ENCODE measurements at places on chromosomes 6 and 20. TPM values are rescaled to one million over a fixed set of nuclear protein-coding genes. Genes with fewer than 3 reads are reported as not detected.

The CLPSL2 gene
- not detected for total RNA-seq

The SUMO4 gene
- total RNA-seq: 1.6 TPM

The VSX1 gene
- not detected for total RNA-seq

The RAB44 gene
- 0.09 TPM for total RNA-seq

DNA sequence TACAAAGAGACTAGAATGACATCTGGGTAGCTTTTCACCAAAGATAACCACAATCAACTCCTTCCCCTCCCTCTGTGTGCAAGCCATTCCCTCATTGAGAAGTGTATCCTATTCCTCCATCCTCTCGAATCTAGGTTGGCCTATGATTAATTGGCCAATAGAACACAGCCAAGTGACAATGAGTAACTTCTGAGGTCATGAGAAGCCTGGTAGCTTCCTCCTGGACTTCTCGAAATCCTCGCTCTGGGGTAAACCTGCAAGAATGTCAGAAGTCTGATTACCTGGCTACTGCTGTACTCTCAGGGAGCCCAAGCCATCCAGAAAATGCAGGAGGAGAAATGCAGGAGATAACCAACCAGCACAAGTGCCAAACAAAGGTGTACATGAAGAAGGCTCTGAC lies 13.1 kb downstream of the ARHGAP18 start:
- peaks cover 40% of the 10 kb centered on the region for H3K4me1 ChIP-seq
- H3K27ac ChIP-seq: peak overlapping the region; percentile 85
- H3K27me3 ChIP-seq: no peaks in the 10 kb centered on the region
- H3K36me3 ChIP-seq: no peaks in the 10 kb centered on the region

- H3K27me3 ChIP-seq: no peaks in the 10 kb centered on the region
- no peak overlapping the region for H3K27ac ChIP-seq
- no peak overlapping the region for H3K4me3 ChIP-seq
- no peak for DNase-seq
- H3K4me1 ChIP-seq: peaks cover 7% of the 10 kb centered on the region
These were observed 95.6 kb downstream of the UST start for GRCh38 chr6:148842296-148843019.

DNA sequence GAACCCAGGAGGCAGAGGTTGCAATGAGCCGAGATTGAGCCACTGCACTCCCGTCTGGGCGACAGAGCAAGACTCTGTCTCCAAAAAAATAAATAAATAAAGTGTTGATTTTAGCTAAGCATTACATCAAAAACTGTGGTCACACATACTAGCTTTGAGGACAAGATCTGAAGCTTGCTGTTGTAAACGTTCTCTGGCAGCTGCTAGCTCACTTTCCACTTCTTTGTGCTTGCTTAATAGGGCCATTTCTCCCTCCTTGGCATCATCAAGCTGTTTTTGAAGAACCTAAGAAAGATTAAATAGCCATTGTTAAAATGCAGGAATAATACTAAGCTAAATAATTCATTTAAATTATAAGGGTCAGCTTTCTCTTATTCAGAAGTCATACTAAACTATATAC lies 55.7 kb downstream of the FAM184A start:
- no peak for DNase-seq
- no peak overlapping the region for H3K4me3 ChIP-seq
- no peak overlapping the region for H3K27ac ChIP-seq
- H3K36me3 ChIP-seq: no peaks in the 10 kb centered on the region
- H3K27me3 ChIP-seq: no peaks in the 10 kb centered on the region
- H3K4me1 ChIP-seq: no peaks in the 10 kb centered on the region

DNA sequence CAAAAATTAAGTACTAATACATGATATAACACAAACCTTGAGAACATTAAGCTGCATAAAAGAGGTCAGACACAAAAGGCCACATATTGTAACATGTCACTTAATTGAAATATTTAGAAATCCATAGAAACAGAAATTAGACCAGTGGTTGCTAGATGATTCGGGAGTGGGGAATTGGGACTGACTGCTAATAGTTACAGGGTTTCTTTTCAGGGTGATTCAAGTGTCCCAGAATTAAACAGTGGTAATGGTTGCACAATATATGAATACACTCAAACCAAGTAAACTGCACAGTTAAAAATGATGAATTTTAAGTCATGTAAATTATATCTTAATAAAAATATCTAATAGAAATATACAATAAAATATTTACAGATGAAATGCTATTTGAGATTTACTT lies 174.5 kb downstream of the WDR27 start:
- no peaks in the 10 kb centered on the region for H3K4me1 ChIP-seq
- H3K27me3 ChIP-seq: no peaks in the 10 kb centered on the region
- peaks cover 6% of the 10 kb centered on the region for H3K36me3 ChIP-seq
- no peak overlapping the region for H3K4me3 ChIP-seq

DNA sequence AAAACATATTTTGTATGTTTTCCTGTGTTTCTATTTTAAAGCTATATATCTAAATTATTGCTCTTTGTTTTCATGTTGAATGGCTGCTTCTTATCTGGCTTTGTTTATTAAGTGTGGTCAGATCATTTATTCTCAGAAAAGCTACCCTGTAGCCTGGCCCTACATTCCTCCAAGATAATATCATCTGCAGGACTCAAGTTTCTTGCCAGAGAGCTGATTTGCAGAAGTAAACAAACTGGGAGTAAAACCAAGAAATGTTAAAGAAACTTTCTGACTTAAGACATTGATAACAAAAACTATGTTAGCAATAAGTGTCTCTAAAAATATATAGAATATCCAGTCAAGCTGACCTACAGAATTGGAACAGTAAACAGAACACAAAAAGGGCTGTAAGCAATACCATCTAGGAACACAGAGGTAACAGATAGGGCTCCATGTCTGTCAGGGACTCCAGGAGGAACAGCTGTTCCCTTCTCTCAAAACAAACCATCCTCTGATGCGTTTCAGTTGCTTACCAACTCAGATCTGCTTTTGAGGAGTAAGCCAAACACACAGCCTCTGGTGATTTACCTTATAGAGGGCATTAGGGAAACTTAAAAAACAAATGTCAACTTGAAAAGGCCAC lies 17.5 kb upstream of the CEP85L start:
- H3K4me1 ChIP-seq: peaks cover 7% of the 10 kb centered on the region
- peak overlapping the region; percentile 50 for H3K27ac ChIP-seq
- no peaks in the 10 kb centered on the region for H3K36me3 ChIP-seq
- DNase-seq: no peak

DNA sequence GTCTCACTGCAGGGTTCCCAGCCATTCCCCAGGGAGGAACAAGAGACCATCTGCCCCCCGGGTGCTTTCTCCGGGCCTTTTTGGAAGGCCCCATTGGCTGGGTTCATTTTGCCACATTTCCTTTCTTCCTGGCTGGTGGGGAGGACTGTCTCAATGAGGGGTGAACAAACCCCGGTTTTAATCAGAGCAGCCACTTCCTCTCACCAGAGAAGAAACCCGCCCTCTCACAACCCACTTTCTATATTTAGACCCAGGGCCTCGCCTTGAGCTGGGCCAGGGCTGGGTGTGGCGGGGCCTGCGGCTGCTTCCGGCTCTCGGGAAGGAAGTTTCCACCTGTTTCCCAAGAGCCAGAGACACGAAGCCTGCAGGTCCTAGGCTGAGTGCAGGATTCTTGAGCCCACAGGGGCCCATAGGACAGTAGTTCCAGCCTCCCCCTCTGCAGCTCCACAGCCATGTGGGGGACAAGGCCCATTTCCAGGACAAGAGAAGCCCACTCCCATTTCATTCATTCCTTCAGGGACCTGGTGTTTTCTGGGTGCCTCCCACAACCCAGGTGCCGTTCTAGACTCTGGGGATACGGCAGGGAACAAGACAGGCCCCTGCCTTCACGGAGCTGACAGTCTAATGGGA lies 41.8 kb downstream of the RBM38 start:
- H3K36me3 ChIP-seq: no peaks in the 10 kb centered on the region
- H3K4me1 ChIP-seq: peaks cover 7% of the 10 kb centered on the region
- peak; percentile 59 for DNase-seq
- H3K27ac ChIP-seq: no peak overlapping the region
- no peak overlapping the region for H3K4me3 ChIP-seq
- H3K27me3 ChIP-seq: no peaks in the 10 kb centered on the region

DNA sequence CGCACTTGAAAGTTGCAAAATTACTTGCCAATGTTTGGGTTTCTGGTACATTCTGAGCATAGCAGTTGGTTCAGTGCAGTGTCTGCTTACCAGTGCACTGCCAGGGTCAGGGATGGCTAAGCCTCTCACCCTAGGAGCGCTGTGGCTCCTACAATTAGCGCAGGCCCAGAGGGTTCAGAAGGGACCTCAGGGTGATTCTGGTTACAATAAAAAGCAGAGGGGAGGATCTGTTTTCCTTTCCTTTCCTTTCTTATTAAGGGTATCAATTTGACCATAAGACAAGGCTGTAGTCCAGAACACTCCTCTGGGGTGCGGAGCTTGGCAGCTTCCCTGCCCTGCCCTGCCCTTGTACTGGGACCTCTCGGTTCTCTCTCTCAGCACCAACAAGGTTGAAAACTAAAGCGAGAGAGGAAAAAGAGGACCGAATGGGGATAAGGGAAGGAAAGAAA lies 2.6 kb downstream of the MAFB start:
- H3K4me1 ChIP-seq: peaks cover 17% of the 10 kb centered on the region
- H3K27me3 ChIP-seq: no peaks in the 10 kb centered on the region
- peak overlapping the region; percentile 81 for H3K4me3 ChIP-seq
- peaks cover 64% of the 10 kb centered on the region for H3K36me3 ChIP-seq
- no peak for DNase-seq

GRCh38 chr6:34236443-34237315 lies at the start of gene HMGA1:
Gene HMGA1, plus strand, starts transcription at chr6:34236873. Its CDS starts 3,908 bp downstream, at chr6:34240781.
- H3K36me3 ChIP-seq: no peaks in the 10 kb centered on the region
- H3K4me1 ChIP-seq: peaks cover 12% of the 10 kb centered on the region
- no peak within 1 kb of the TSS for H3K27ac ChIP-seq
- peak; percentile 92 for DNase-seq
- H3K4me3 ChIP-seq: peak within 1 kb of the TSS; percentile 70

- H3K27me3 ChIP-seq: no peaks in the 10 kb centered on the region
- peaks cover 9% of the 10 kb centered on the region for H3K36me3 ChIP-seq
- peaks cover 5% of the 10 kb centered on the region for H3K4me1 ChIP-seq
- DNase-seq: no peak
- no peak overlapping the region for H3K4me3 ChIP-seq
These were observed 24.8 kb upstream of the SLA2 start for GRCh38 chr20:36670665-36671357.

- H3K27me3 ChIP-seq: no peaks in the 10 kb centered on the region
- H3K4me3 ChIP-seq: no peak overlapping the region
- H3K36me3 ChIP-seq: peaks cover 20% of the 10 kb centered on the region
- peaks cover 2% of the 10 kb centered on the region for H3K4me1 ChIP-seq
- DNase-seq: no peak
These were observed 6.8 kb downstream of the ADISSP start for GRCh38 chr20:3760655-3761348.

DNA sequence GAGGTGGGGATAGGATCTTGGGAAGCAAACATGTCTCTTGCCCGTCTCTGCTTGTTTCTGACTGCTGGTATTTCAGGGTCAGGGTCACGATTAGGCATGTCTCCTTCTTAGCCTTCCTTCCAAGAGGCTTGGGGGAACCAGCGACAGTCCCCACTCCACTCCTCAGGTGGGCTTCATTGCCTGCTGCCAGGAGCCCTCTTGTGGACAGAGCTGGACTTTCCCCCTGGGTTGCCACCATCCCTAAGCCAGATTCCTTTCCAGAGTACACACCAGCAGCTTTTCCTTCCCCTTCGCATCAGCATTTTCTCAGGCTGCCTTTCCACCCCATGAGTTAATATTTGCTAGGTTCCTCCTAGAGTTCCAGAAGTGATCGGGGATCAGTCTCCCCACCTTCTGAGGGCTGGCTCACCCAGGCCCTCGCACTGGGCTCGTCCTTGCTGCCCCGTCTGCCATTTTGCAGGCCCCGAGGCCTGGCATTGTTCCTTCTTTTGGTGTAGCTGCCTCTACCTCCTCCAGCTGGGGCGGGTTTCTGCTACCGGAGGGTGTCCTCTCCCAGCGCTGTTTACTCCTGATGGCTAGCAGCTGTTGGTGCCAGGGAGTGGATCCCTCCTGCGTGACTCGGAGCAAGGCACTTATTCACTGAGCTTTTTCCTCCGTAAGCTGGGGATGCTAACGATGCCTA lies 8.8 kb upstream of the C20orf144 start:
- no peaks in the 10 kb centered on the region for H3K27me3 ChIP-seq
- H3K4me3 ChIP-seq: no peak overlapping the region
- DNase-seq: peak; percentile 57
- peaks cover 17% of the 10 kb centered on the region for H3K36me3 ChIP-seq

DNA sequence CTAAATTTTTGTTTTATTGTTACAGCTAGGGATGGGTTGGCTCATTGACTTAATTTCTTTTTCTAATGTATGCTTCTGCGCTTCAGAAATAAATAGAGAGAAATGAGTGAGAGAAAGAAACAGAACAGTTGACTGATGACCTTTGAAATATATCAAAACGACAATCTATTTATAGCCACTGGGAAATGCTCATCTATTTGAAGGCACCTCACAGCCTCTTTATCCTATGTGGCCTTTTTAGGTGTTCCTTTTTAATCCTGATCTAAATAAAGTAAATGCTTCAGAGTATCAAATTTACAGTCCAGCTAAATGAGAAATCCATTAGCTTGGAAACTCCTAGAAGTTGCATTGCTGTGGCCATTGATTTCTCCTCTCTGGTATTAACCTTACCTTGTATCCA lies 943.5 kb upstream of the CITED2 start:
- H3K4me3 ChIP-seq: no peak overlapping the region
- no peak for DNase-seq
- H3K4me1 ChIP-seq: no peaks in the 10 kb centered on the region

DNA sequence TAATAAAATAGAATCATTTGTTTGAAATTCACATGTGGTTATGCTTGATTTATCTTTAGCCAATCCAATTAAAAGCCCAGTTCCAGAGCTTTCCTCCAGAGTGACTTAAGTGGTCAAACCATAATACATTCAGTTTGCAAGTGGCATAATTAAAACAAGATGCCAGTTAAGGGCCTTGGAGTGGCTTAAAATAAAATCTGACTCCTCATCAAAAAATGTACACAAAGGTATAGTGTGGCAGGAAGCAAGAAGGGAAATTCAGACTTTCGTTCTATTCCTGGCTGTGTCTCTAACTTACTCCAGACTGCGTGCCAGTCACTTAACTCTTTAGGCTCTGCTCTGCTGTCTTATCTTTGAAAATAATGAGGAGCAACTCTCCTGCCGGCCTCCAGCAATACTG lies 251.3 kb upstream of the PRND start:
- no peaks in the 10 kb centered on the region for H3K4me1 ChIP-seq
- H3K36me3 ChIP-seq: no peaks in the 10 kb centered on the region
- H3K27me3 ChIP-seq: no peaks in the 10 kb centered on the region
- DNase-seq: no peak
- no peak overlapping the region for H3K27ac ChIP-seq

DNA sequence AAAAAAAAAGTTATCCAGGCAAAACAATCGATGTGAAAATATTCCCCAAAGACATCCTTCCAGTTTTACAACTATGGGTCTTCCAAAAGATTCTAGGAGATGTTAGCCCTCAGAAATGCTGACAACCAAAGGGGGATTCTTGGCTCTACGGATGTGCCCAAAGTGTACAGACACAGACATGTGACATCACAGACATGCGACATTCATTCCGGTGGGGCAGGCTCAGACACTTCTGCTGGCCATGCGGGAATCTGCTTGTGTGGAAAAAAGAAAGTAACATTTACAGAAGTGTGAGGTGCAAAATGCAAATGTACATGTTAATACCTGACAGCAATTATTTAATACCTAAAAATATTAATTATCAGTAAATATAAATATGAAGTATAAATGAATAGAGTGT lies 268.6 kb downstream of the FOXC1 start:
- DNase-seq: no peak
- no peaks in the 10 kb centered on the region for H3K27me3 ChIP-seq
- H3K4me3 ChIP-seq: no peak overlapping the region
- H3K27ac ChIP-seq: no peak overlapping the region
- peaks cover 6% of the 10 kb centered on the region for H3K36me3 ChIP-seq
